ENCODE measurements at places on chromosomes 1 and 21.

DNA sequence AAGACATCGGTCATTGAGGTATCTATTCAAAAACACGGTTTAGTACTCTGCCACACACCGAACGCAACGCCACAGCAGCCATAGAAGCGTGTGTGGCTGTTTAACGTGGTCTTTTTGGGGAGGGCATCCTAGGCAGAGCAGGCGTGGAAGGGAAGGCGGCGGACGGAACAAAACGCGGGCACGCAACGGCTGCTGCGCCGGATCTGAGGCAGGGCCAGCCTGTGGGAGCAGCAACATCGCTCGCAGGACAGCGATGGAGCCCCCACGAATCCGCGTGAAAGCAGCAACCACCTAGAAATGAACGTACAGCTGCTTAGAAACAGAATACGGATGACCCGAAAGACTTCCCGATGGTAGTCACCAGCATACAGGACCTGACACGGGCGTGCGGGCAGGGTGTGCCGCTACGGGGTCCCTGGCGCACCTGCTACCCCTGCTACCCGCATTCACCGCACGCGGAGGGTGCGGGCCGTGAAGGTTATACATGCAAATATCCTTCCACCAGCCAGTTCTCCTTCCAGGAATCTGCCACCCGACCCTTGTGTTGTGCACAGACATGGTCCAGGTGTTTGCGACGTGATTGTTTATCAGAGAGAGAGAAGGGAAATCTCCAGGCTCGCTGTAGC lies 114.4 kb upstream of the COL6A1 start:
- DNase-seq, result no peak

DNA sequence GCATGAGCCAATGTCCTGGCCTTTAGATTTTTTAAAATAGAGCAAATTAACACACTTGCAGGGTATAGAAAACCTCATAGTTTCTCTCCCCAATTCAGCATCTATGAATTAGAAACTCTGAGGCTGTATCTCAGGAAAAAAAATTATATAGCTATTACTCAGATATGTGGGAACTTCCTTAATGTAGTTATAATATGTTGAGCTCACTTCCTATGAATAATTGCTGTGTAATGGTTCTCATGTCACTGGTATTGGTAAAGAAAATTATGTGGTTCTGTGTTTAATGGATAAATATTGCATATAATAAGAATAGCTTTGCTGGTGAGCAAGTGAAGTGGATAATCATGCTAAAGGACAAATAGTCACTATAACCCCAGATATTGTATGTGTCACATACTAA lies 2019.8 kb downstream of the NCAM2 start:
- no peak for DNase-seq

- DNase-seq, result no peak
Observed at GRCh38 chr1:56310945-56311344, 268.4 kb downstream of the PLPP3 start.

DNA sequence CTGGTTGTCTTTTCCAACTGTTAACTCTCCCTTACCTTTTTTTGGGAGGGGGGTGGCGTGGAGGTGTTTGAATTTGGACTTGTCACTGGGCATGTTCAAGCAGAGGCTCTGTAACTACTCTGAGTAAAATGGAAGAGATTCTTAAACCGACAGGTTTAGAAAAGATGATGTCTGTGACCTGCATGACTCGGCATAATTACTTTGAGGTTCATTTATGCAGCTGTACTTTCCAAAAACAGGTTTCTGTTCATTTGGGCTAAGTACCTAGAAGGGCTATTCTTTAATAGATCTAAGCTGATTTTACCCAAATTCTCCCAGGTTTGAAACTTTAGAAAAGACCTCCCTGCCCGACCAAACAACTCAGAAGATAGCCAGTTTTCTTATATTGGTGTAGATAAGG lies 80.3 kb downstream of the SLC35A3 start:
- DNase-seq, result no peak

- DNase-seq, result peak; percentile 95
Observed at GRCh38 chr1:195202241-195202640, 1406.0 kb downstream of the KCNT2 start.

DNA sequence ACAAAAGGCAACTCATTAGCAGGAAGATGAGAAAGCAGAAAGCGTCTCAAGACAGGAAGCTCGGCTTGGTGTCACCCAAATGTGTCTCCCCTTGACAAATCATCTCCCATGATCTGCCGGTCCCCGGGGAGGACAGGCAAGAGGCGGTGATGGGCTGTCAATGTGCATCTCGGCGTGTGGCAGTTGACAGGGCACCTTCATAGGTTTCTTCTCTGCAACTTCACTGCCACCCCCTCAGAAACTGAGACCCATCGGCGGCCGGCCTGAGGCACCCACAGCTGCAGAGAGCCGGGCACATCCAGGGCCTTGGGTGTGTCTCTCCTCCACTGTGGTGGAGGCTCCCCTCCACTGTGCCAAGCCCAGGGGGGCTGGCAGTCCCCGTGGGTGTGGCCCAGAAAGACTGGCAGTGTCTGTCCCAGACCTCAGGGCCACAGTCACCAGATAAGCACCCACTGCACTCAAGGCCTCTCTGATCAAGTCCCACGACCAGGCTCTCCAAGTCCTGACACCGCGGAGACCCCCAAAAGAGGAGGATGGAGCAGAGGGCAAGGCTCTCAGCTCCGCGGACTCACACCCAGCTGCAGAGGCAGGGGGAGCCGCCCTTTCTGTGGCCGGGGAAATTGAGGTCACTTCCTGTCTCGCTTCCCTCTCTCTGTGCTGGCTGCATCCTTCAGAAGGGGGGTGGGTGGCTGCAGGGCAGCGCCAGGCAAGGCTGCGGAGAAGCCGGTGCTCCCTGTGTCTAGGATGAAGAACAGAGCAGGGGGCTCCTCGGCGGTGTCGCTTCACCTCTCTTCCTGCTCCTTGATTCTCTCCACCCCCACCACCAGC lies 39.6 kb upstream of the LBR start:
- no peak for DNase-seq

GRCh38 chr1:201487742-201488141 lies 18.8 kb upstream of the PHLDA3 start:
- DNase-seq, result no peak

DNA sequence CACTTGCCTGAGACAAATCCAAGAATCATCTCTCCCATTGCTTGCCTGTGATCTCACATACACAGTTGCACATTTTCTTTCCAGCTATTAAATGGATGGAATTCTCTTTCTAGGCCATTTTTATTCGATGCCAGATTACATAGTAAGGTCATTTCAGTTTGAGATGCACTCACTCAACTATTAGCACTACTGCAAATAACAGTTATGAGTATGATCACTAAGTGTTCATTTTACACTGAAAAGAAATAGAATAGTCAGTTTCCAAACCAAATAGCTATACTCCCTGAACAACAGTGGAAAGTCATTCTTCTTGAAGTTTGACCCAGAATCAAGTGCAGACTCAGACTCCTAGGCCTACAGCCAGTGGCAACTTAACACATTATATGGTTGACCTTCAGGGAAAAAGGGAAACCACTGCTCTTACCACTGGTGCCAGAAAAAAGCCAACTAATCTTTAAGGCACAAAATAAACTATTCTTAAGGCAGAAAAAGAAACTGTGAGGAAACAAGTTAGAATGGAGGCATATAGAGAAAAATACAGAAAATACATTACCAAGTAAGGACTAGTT lies 31.5 kb downstream of the WNT2B start:
- DNase-seq, result no peak

- no peak for DNase-seq
Observed at GRCh38 chr1:221439747-221440501, 302.0 kb downstream of the DUSP10 start.

GRCh38 chr1:119011116-119011515 lies 23.0 kb upstream of the TBX15 start:
- DNase-seq, result no peak

GRCh38 chr1:227734546-227734855 lies 601 bp downstream of the JMJD4 start:
- DNase-seq, result no peak

GRCh38 chr1:156905651-156906050 lies 12.1 kb downstream of the PEAR1 start:
- DNase-seq, result no peak

- DNase-seq, result peak; percentile 20
Observed at GRCh38 chr1:15282810-15283474, 35.9 kb downstream of the FHAD1 start.

DNA sequence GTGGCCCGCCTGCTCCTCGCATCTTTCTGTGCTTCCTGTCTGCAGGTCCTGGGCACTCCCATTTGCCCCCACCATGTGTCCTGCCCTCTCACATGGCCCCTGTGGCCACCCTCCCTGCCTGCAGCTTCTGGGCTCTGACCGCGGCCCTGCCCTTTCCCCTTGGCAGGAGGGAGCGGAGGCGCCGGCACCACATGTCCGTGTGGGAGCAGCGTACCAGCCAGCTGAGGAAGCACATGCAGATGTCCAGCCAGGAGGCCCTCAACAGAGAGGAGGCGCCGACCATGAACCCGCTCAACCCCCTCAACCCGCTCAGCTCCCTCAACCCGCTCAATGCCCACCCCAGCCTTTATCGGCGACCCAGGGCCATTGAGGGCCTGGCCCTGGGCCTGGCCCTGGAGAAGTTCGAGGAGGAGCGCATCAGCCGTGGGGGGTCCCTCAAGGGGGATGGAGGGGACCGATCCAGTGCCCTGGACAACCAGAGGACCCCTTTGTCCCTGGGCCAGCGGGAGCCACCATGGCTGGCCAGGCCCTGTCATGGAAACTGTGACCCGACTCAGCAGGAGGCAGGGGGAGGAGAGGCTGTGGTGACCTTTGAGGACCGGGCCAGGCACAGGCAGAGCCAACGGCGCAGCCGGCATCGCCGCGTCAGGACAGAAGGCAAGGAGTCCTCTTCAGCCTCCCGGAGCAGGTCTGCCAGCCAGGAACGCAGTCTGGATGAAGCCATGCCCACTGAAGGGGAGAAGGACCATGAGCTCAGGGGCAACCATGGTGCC lies 249.1 kb downstream of the CACNA1E start:
- no peak for DNase-seq

- DNase-seq, result no peak
Observed at GRCh38 chr1:221594576-221594975, 147.3 kb downstream of the DUSP10 start.

DNA sequence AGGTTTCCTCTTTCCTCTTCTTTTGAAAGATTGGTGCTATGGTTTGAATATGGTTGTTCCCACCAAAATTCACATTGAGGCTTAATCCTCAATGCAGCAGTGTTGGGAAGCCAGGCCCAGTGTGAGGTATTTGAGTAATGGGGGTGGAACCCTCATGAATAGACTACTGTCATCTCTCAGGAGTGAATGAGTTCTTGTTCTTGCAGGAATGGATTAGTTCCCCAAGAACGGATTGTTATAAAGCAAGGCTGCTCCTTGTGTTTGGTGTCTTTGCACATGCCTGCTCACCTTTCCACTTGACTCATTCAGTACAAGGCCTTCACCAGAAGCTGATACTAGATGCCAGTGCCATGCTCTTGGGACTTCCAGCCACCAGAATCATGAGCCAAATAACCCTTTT lies 223.2 kb downstream of the BACH1 start:
- DNase-seq, result no peak

GRCh38 chr1:180652792-180653191 lies 21.0 kb downstream of the XPR1 start:
- no peak for DNase-seq

GRCh38 chr1:154483941-154484803 lies 17.8 kb upstream of the TDRD10 start:
- DNase-seq, result no peak

DNA sequence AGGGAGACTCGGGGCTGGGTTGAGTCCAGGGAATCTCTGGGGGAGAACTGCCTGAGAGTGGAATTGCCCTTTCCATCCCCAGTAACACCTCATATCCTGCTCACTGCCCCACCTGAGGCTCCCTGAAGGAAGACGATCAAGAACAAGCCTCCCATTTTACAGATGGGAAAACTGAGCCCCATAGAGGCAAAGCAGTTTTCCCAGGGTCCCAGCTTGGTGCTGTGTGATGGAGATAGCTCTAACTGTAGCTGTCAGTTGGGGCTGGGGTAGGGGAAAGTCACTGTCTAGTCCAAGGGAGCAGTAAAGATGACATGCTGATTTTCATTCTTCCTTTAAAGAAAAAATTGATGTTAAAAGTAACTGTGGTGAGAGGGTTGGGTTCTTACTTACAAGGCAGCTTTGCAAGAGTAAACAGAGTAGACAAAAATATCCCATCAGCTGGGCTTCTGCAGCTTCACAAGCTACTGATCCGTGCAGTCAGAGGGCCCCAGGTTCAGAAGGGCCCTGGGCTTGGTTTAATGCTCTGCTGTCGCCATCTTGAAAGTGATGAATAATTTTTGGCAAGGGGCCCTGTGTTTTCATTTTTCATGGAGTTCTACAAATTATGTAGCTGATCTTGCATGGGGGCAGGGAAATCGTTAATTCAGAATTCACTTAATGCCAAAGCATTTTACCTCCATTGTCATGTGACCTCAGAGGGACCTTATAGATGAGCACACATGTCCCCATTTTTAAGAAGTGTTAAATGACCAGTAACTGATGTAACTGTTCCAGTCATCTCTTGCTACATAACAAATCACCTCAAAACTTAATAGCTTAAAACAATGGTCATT lies 17.6 kb upstream of the TNFRSF1B start:
- DNase-seq, result no peak

- DNase-seq, result no peak
Observed at GRCh38 chr1:167426716-167427115, 91.6 kb downstream of the CD247 start.

- no peak for DNase-seq
Observed at GRCh38 chr1:30068787-30069472, 654.5 kb downstream of the MATN1 start.

DNA sequence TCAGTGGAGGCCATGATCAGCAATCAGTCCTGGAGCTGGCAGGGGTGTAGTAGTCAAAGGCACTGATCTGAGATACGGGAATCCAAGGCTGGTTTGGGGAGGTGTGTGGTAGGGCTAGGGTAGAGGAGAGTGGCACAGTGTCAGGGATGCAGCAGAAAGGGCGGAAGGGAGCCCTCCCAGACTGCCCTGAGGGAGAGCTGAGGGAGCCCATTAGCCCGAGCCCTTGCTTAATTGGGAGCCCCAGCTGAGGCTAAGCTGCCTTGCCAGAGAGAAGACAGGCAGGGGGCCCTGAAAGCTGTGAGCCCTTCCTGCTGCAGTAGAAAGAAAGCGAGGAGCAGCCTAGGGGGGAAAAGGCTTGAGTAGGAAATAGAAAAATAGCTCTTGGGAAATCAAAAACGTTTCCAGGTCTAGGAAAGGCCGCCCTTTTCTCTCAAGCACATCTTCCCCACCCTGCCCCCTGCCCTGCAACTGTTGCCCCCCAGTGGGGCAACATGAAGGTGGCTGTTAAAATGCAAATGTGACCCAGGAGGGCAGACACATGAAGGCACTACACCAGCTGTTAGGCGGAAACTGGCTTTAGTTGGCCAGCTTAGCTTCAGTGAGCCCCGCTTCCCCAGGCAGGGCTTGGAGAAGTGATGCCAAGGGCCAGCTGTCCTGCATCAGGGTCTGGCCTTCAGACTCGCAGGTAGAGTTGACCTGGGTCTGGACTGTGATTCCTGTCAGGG lies 106.2 kb downstream of the UCK2 start:
- DNase-seq, result no peak

GRCh38 chr1:162303004-162303344 lies 73.7 kb downstream of the SPATA46 start:
- DNase-seq, result no peak

- no peak for DNase-seq
Observed at GRCh38 chr1:224784265-224785039, 145.0 kb upstream of the DNAH14 start.

Data from NCI-H1092 treated with DMSO at 0.1 percent for 48 hours (cell line).